ENCODE measurements at places on chromosomes 1 and 21.
A peak's percentile ranks its signal among the peaks of the same experiment; 100 is the strongest.

- DNase-seq, result no peak
These were observed 35.7 kb upstream of the FAM163A start for GRCh38 chr1:179707406-179707805.

DNA sequence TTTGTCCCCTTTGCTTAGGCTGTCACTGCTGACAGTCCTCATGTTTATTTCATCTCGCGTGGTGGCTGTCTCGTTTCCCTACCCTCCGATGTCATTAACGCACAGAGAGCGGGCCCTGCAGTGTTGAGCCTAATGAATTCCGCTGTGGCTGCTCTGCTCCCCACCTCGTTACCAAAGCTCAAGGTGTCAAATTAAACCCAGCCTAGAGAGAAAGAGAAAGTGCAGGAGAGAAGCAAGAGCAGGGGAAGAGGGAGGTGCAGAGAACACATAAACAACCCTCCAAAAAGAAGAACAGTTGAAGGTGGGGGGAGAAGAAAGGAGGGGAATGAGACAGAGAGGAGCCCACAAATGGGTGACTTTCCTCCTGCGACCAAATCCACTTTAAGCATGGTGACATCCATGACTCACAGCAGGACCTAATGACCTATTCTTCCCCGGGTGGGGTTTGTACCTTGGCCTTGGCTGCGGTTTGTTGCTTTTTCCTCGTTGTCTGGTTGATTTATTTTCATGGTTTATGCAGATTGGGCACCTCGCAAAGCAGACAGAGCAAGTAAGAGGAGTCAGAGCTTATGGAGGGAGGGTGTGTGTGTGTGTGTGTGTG, 92.5 kb downstream of the PBX1 start:
- no peak for DNase-seq

- no peak for DNase-seq
These were observed 104.6 kb downstream of the DISP1 start for GRCh38 chr1:222919478-222919865.

DNA sequence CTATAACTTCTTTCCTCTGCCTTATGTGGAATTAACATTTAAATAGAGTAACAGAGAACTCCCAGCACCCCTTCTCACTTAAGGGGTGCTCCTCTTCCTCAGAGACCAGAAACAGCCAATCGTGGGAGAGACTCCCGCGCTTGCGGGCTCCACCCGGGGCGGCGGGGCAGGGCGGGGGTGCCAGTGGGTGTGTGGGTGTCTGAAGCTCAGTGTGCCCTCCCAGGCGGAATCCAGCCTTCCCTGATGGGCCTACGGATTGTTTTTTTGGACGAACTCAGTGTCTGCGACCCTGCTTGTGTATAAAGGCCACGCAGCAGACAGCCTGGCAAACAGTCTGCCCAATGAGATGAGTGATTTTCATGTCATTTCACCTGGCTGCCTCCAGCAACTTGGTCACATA, 6.2 kb downstream of the RCC2 start:
- no peak for DNase-seq

GRCh38 chr1:204991342-204991844, 51.6 kb upstream of the CNTN2 start:
- peak; percentile 68 for DNase-seq

DNA sequence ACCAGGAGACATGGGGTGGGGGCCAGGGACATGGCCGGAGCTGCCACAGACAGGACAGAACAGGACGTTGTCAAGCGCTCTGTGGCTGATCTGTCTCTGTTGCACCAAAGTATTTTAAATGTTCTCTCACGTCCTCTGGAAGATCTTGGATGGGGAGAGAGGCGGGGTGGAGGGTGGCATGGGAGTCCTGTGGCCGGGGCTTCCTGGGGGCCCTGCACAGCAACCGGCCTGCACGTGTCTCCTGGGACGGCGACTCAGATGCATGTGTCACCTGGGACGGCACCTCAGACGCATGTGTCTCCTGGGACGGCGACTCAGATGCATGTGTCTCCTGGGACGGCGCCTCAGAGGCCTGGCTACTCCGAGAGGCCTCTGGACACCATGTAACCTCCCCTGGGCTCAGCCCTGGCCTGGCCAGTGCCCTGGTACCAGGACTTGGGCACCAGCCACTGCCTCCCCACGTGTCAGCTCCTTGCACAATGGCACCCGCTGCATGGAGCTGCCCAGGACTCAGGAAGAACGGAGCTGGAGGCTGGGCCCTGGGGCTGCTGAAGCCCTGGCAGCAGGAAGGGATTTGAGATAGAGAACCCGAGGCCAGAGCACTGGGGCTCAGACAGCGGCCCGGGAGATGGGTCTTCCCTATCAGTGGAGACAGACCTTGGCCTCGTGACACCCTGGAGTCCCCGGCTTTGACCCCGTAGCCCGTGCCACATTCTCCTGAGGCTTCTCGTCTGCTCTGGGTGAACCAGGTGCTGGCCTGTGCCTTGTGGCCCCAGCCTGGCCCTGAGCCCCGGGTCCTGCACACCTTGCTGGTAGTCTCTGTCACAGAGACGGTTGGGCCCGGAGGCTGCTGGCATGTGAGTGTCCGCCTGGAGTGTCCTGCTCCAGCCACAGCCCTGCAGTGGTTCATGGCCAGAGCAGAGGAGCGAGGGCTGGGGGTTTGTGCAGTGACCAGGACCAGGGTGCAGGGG, 14.7 kb upstream of the SLC19A1 start:
- DNase-seq, result no peak

DNA sequence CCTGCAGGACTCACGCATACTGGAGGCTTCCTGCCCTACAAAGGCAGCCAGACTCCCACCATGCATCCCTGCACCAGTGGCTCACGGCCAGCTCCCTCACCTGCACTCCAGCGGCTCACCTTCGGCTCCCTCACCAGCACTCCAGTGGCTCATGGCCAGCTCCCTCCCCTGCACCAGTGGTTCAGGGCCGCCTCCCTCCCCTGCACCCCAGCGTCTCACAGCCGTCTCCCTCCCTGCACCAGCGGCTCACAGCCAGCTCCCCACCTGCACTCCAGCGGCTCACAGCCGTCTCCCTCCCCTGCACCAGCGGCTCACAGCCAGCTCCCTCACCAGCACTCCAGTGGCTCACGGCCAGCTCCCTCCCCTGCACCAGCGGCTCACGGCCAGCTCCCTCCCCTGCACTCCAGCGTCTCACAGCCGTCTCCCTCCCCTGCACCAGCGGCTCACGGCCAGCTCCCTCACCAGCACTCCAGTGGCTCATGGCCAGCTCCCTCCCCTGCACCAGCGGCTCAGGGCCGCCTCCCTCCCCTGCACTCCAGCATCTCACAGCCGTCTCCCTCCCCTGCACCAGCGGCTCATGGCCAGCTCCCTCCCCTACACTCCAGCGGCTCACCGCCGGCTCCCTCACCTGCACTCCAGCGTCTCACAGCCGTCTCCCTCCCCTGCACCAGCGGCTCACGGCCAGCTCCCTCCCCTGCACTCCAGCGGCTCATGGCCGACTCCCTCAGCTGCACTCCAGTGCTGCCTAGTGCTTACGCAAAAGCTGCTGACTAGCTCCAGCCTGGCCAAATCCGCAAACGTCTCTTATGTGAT, 324.5 kb downstream of the NPHP4 start:
- peak; percentile 37 for DNase-seq

GRCh38 chr1:43348343-43348808, 10.4 kb upstream of the CDC20 start:
- peak; percentile 68 for DNase-seq

- DNase-seq, result no peak
These were observed 71.7 kb downstream of the TRIM11 start for GRCh38 chr1:228334954-228335353.

GRCh38 chr1:155049651-155050559, 1.2 kb upstream of the ADAM15 start:
- DNase-seq, result peak; percentile 21

DNA sequence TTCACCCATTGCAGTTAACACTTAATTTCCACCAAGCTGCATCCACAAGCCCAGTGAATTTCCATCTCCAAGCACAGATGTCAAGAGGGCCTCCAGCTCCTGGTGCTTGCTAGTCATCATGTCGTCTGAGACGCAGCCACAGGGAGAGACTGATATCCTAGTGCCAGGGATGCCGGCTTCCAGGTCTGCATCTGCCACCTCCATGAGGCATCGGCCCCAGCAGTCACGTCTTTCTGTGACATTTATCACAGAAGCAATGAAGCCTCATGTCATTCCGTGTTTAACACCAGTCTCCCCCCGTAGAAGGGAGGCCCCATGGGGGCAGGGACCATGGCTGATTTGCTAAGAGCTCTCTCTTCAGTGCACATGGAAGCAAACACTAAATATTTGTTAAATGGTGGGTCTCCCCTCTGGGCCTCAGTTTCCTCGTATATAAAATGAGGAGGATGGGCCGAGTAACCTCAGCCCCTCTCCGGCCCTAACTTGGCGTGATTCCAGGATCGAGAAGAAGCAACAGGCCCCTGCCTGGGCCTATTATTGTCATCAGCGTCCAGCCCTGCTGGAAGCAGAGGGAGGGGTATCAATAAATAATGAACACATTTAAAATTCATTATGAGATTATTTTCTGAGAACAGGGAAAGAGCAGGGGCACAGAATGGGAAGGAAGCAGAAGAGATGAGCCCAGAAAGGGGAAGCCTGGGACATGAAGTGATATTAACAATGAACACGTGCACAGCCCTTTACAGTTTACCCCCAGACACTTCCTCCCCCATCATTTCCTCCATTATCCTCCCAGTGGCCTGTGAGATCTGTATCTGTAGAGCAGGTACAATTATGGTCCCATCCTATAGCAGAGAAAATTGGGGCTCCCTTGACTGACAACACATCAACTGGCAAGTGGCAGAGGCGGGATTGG, 837 bp upstream of the C1QB start:
- no peak for DNase-seq

- no peak for DNase-seq
These were observed 2.6 kb downstream of the TRIM33 start for GRCh38 chr1:114508386-114508898.

DNA sequence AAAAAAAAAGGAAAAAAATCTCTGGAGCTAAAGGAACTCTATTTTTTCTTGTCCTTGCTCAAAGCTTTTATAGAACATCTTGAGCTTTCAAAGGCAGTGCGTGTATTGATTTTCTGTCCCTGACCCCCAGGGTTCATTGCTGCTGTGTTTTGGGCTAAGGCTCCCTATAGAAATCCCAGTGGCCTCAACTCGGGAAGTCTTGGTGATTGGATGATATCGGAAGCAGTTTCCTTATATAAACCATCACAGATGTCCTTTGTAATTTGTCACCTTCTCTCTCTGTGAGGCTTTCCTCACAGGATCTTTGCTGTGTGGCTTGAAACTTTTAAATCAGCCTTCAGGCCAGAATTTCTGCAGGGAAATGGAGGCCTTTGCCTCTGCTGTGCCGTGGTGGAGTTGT, 397.7 kb downstream of the RPS6KC1 start:
- no peak for DNase-seq

DNA sequence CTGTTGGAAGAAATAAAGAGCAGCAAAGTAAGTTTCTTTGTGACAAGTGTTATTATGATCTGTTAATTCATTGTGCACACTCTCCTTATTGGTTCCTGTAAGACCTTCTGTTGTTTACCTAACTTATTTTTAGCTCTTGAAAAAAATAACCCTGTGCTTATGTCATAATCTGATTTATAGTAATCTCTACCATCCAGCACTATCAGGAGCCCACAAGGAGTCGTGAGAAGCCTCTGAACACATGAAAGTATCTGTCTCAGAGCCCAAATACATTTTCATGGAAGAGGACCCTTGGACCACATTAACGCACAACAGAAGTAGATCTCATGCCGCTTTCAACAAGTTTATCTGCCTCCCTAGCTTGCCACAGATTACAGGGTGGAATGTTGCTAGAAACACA, 45.8 kb downstream of the CENPF start:
- no peak for DNase-seq

DNA sequence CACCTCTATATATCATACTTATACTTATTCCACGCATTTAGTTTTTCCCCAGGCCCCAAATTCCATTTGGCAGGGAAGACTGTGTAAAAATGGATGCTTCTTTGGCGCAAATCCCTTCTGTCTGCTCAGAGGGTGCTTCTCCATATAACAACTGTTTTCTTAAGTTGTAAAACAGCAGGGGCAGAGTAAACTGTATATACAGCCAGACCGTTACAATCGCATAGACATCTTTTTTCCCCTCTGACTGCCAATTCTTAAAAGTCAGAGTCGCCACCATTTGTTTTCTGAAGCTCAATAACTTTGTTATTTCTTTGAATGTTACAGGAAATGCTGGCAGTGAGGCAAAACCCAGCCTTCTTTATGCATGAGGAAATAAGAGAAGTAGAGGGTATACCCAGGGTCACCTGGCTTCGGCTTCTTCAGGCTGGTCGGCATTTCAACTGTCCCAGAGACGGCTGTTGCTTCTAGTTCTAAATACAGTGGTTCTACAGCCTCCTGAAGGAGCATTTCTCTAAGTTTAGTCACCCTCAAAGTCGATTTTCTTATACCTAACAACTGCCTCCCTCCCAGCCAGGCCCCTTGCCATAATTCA, 188.4 kb downstream of the CLIC6 start:
- no peak for DNase-seq

GRCh38 chr1:44433209-44433608, 28.2 kb downstream of the RNF220 start:
- DNase-seq, result no peak

DNA sequence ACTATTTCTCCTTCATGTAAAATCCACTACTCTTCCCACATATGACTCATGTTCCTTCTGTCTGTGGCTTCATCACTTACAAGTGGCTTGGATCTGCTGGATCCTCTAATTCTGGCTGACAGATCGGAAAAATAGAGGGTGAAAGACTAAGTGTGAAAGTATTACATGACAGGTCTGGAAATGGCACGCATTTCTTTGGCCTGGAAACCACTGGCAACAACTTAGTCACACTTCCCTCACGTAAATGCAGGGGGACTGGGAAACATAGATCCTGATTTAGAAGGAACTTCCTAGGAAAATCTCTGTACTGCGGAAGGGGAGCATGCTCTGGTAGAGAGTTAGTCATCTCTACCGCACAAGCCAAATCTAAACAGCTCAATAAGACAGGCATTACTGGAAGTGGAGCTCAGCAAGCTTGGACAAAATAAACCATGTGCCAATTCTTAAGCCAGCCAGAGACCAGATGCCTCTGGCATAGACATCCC, 305.4 kb upstream of the PTBP2 start:
- DNase-seq, result no peak

DNA sequence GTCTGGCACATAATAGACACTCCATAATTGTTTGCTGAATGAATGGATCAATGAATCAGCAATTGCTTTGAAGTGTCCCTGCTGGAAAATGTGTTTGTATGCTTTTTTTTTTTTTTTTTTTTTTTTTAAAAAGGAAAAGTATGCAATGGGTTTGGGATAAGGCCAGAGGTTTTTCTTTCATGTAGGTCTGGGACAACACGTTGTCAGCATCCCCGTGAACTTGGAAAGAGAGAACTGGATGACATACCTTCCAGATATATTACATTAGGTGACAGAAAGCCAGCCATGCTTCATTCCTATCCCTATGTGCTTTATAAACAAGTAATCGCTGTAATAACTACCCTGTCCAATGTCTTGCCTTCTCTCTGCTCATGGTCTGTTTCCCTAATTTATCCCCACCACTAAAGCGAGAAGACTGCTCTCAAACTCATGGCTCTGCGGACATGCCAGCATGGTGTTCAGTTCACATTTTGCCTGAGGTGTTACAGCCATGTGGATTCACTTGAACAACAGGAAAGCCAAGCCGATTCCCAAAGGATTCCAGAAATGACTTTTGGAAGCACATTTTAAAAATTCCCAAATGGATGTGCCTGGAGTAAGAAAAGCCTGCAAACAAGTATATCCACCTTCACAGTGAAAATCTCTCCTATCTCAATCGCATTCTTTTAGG, 34.8 kb upstream of the GREM2 start:
- DNase-seq, result no peak

GRCh38 chr1:80593197-80593596, 1207.5 kb upstream of the ADGRL2 start:
- DNase-seq, result no peak

Data from NCI-H2171 (cell line).